ENCODE measurements at places on chromosomes 3 and 15. TPM values are rescaled to one million over a fixed set of nuclear protein-coding genes. Genes with fewer than 3 reads are reported as not detected.

DNA sequence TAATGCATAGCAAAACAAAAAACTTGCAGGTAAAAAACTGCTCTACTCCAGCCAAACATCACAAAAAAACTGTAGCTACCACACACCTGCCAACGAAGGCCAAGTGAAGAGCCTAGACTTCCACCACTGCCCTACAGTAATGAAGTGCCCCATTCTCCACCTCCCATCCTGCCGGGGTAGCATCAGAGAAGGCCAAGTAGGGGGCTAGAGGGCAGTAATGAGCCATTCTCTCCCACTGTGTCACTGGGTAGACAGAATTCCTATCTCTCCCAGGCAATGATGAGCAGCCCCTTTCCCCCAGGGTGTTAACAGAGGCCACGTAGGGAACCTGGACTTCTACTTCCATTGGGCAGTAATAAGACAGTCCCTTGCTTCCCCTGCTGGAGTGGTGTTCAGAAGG, 9.5 kb downstream of the SEC22C start:
- DNase-seq: no peak

DNA sequence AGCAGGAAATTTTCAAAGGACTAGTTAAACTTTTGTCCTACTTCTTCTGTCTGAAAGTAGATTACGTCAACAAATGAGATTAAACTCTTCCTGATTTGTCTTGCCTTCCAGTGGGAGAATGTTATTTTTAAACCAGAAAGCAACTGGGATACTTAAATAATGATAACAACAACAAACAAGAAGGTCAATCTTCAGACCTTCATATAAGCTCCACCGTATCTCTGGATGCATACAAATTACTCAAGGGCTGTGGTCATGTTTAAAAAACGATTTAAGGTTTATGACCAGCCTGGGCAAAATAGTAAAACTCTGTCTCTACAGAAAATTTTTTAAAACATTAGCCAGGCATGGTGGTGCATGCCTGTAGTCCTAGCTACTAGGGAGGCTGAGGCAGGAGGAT, 145.3 kb upstream of the NPHP3 start:
- no peak for DNase-seq

DNA sequence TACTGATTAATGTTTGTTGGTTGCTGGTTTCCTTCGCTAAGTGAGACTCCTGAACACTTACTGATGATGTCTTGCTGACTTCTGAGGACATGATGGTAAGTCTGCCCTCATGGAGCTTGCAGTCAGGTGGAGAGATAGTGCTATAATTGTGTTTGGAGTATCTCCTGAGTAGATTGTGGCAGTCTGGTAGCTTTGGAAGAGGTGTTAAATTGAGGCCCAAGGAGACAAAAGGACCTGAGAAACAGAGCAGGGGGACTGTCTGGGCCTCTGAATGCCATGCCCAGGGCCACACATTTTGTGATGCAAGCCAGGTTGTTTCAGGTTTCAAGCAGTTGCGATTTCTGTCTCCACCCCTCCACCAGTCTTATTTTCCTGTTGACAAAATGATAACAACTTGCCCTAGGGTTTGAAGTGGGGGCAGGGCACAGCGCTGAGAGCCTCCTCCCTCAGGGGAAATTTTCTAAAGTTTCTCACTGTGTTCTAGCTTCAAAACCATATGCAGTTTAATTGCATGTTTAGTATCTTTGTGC, 16.7 kb downstream of the SMAD3 start:
- no peak for DNase-seq

- DNase-seq: no peak
These were observed 43.8 kb upstream of the GPR149 start for GRCh38 chr3:154473769-154474168.

GRCh38 chr3:100158918-100159330, 44.6 kb upstream of the FILIP1L start:
- DNase-seq: no peak

GRCh38 chr15:90989040-90989768, 5.1 kb downstream of the PRC1 start:
- DNase-seq: no peak

The CCDC13 gene
- 2.0 TPM for polyA plus RNA-seq

The TJP1 gene
- polyA plus RNA-seq: 155 TPM

The CACNA1D gene
- 18.2 TPM for polyA plus RNA-seq

The CPNE9 gene
- polyA plus RNA-seq: not detected

The C3orf62 gene
- 12.6 TPM for polyA plus RNA-seq

The SOX14 gene
- polyA plus RNA-seq: not detected

The SAMMSON gene
- polyA plus RNA-seq: 0.17 TPM

The HESX1 gene
- 4.4 TPM for polyA plus RNA-seq

The UNC13C gene
- polyA plus RNA-seq: 10.2 TPM

The CHRD gene
- 14.2 TPM for polyA plus RNA-seq

The PDIA5 gene
- 27.7 TPM for polyA plus RNA-seq

Data from renal cortex interstitium (tissue), 15 donors.